Activated naive CD8-positive, alpha-beta T cell treated with anti-CD3 and anti-CD28 coated beads, Interleukin-2, amount 10 ng/mL, durations not matched to agents 7 days and 5 days (primary cell): ENCODE measurements at places on chromosomes 3 and 15.

DNA sequence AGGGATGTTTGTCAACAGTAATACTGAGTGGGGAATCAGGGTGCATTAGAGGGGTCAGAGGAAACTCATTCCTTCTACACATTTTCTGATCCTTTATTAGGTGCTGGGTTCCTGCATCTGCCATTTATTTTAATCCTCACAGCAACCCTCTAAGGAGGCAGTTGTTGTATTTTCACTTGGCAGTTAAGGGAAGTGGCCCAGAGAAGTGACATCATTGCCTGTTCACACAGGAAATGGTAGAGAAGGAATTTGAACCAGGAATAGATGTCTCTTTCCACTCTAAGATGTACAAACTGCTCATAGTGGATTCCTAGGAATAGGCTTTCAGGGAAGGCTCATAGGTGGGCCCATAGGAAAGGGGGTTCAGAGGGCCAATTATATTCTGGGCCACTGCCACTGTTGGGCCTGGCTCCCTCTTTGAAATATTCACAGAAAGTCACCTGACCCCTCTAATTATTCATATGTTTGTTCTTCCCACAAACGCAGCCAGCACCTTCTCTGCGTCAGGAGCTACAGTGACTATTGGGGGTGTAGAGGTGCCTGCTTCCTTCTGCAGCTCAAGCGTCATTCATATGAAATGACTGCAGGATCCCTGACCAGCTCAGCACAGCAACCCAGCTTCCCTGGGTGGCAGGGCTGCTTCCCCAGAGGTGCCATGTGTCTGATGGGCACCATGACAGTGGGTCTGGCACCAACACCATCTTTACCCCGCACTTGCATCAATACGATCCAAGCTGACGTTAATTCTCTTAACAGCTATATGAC lies 163.9 kb upstream of the SMAD3 start:
- H3K4me3 ChIP-seq, result no peak overlapping the region
- peaks cover 2% of the 10 kb centered on the region for H3K27me3 ChIP-seq
- H3K4me1 ChIP-seq, result peaks cover 14% of the 10 kb centered on the region

DNA sequence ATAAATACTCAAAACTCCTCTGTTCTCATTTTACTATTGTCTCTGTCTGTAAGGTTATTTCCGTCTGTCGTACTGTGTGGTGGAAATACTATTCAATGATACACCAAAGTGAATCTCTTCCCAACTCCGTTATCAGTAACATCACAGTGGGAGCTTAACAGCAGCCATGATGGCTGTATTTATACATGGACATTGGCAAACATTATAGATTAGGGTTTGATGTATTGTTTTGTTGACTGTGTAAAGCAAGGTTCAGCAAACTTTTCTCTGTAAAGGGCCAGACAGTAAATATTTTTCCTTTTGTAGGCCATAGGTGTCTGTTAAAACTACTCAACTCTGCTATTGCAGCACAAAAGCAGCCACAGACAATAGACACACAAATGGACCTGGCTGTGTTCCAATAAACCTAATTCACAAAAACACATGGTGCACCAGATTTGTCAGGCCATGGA lies 23.2 kb downstream of the LIPC start:
- H3K27me3 ChIP-seq, result no peaks in the 10 kb centered on the region
- no peak for DNase-seq
- peaks cover 13% of the 10 kb centered on the region for H3K36me3 ChIP-seq
- no peak overlapping the region for H3K4me3 ChIP-seq
- H3K27ac ChIP-seq, result peak overlapping the region; percentile 71

- no peak overlapping the region for H3K27ac ChIP-seq
- peaks cover 19% of the 10 kb centered on the region for H3K36me3 ChIP-seq
- no peak overlapping the region for H3K4me3 ChIP-seq
- H3K4me1 ChIP-seq, result no peaks in the 10 kb centered on the region
- H3K27me3 ChIP-seq, result no peaks in the 10 kb centered on the region
These were observed 22.0 kb downstream of the FAN1 start for GRCh38 chr15:30925686-30926085.

DNA sequence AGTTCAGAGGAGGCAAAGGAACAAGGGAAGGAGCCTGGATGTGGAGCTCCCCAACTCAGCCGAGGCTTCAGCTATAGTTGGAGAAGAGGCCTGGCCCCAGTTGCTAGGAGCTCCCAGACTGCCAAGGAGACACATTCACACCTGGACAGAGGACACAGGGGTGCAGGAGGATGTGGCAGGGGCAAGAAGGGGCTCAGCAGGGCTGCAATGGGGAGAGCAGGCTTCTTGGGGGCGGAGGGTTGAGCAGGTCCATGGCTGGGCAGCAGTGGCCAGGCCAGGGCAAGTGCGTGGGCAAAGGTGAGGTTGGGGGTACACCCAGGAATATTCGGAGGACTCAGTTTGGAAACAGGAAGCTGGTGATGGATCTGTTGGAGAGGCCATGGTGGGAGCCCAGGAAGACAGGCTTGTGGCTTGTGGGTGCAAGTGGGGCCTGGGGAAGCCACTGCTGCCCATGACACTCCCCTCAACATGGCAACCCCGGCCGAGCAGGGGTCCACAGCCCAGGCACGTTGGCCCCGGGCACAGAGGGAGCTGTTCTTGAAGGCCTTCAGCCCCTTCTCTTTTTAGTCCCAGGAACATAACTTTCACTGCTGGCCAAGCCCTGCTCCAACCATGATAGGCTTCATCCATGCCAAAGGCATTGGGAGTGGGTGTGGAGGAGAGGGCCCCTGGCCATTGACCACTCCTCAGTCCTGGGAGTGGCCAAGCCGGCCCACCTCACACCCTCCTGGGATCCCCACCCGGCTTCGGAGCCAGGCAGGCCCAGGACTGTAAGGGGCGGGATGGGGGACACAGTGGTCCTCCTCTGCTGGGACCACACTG lies 33.3 kb downstream of the TSPAN3 start:
- H3K4me3 ChIP-seq, result no peak overlapping the region
- no peaks in the 10 kb centered on the region for H3K27me3 ChIP-seq
- peaks cover 59% of the 10 kb centered on the region for H3K36me3 ChIP-seq

DNA sequence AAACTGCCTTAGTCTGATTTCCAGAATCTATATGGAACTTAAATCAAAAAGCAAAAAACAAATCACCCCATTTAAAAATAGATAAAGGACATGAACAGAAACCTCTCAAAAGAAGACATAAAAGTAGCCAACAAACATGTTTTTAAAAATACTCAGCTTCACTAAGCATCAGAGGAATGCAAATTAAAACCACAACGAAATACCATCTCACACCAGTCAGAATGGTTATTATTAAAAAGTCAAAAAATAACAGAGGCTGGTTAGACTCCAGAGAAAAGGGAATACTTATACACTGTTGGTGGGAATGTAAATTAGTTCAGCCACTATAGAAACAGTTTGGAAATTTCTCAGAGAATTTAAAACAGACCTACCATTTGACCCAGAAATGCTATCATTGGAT lies 367.9 kb downstream of the ZIC4 start:
- no peaks in the 10 kb centered on the region for H3K36me3 ChIP-seq
- no peak for DNase-seq
- no peaks in the 10 kb centered on the region for H3K4me1 ChIP-seq
- no peak overlapping the region for H3K27ac ChIP-seq
- H3K4me3 ChIP-seq, result no peak overlapping the region

GRCh38 chr3:94429517-94429916 lies 366.7 kb downstream of the NSUN3 start:
- no peaks in the 10 kb centered on the region for H3K36me3 ChIP-seq
- no peak for DNase-seq
- no peak overlapping the region for H3K27ac ChIP-seq
- no peak overlapping the region for H3K4me3 ChIP-seq
- no peaks in the 10 kb centered on the region for H3K27me3 ChIP-seq

- no peak overlapping the region for H3K4me3 ChIP-seq
- H3K27me3 ChIP-seq, result peaks cover 19% of the 10 kb centered on the region
- H3K36me3 ChIP-seq, result peaks cover 3% of the 10 kb centered on the region
- H3K27ac ChIP-seq, result no peak overlapping the region
- DNase-seq, result no peak
- peaks cover 10% of the 10 kb centered on the region for H3K4me1 ChIP-seq
These were observed 484.5 kb upstream of the NR2F2 start for GRCh38 chr15:95845862-95846515.

GRCh38 chr15:93025625-93025982 lies 63.4 kb downstream of the RGMA start:
- peak overlapping the region; percentile 85 for H3K27ac ChIP-seq
- peaks cover 43% of the 10 kb centered on the region for H3K4me1 ChIP-seq
- DNase-seq, result no peak
- peak overlapping the region; percentile 52 for H3K4me3 ChIP-seq

- H3K36me3 ChIP-seq, result peaks cover 14% of the 10 kb centered on the region
- no peaks in the 10 kb centered on the region for H3K4me1 ChIP-seq
- DNase-seq, result no peak
- no peak overlapping the region for H3K27ac ChIP-seq
- H3K4me3 ChIP-seq, result no peak overlapping the region
- no peaks in the 10 kb centered on the region for H3K27me3 ChIP-seq
These were observed 11.3 kb upstream of the ANKRD63 start for GRCh38 chr15:40293905-40294895.

- peak; percentile 65 for DNase-seq
- peak overlapping the region; percentile 58 for H3K27ac ChIP-seq
- no peaks in the 10 kb centered on the region for H3K27me3 ChIP-seq
- H3K4me1 ChIP-seq, result peaks cover 10% of the 10 kb centered on the region
- H3K36me3 ChIP-seq, result peaks cover 9% of the 10 kb centered on the region
These were observed 643 bp downstream of the CDAN1 start for GRCh38 chr15:42736178-42736792.

GRCh38 chr15:71279757-71280141 lies 164.5 kb downstream of the THSD4 start:
- H3K27me3 ChIP-seq, result peaks cover 10% of the 10 kb centered on the region
- no peak overlapping the region for H3K27ac ChIP-seq
- DNase-seq, result no peak
- H3K4me1 ChIP-seq, result no peaks in the 10 kb centered on the region

DNA sequence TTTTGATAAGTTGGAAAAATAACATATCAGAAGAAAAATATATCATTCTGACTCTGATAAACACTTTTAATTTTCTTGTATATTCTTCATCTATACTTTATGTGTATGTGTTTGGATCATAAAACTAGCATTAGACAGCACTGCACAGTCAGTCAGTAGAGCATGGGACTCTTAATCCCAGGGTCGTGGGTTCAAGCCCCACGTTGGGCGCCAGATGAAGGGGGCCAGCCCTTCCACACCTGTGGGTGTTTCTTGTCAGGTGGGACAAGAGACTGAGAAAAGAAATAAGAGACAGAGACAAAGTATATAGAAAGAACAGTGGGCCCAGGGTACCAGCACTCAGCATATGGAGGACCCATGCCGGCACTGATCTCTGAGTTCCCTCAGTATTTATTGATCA lies 546.0 kb upstream of the NR2F2 start:
- no peak overlapping the region for H3K4me3 ChIP-seq
- peaks cover 3% of the 10 kb centered on the region for H3K27me3 ChIP-seq
- no peak for DNase-seq
- H3K27ac ChIP-seq, result no peak overlapping the region

- DNase-seq, result no peak
- no peak overlapping the region for H3K27ac ChIP-seq
- H3K27me3 ChIP-seq, result peaks cover 49% of the 10 kb centered on the region
- peaks cover 9% of the 10 kb centered on the region for H3K4me1 ChIP-seq
- H3K36me3 ChIP-seq, result no peaks in the 10 kb centered on the region
These were observed 7.1 kb upstream of the PLCB2 start for GRCh38 chr15:40314723-40315276.

- H3K4me3 ChIP-seq, result no peak overlapping the region
- H3K27ac ChIP-seq, result no peak overlapping the region
- H3K4me1 ChIP-seq, result no peaks in the 10 kb centered on the region
- no peaks in the 10 kb centered on the region for H3K36me3 ChIP-seq
- DNase-seq, result no peak
These were observed 106.8 kb upstream of the SAMMSON start for GRCh38 chr3:69892706-69893105.

DNA sequence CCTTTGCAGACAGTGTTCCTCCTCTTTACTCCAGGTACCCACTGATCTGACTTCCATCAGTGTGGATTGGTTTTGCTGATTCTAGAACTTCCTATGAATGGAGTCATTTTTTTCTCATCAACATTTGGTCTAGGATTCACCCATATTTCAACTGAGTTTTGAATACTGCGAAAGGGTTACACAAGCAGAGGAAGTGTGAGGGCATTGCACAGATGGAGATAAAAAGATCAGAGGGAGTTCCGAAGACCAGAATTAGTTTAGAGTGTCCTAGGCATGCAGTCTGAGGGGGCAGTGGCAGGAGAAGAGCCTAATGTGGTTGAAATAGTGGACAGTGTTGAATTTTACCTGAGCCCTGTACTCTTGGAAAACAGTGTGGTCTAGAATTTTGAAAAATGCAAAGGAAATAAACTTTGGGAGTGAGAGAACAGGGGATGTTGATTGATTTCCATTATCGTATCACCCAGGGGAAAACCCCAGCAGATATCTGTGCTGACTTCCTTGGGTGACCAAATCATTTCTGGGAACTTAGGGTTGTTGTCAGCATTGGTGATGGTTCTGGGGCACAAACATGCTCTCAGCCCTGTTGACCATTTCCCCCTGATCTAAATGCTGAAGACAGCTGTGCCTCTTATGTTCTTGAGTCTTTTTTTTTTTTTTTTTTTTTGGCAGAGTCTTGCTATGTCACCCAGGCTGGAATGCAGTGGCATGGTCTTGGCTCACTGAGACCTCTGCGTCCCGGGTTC lies 327.4 kb upstream of the LRRFIP2 start:
- H3K27ac ChIP-seq, result peak overlapping the region; percentile 27
- no peaks in the 10 kb centered on the region for H3K36me3 ChIP-seq
- H3K4me1 ChIP-seq, result peaks cover 20% of the 10 kb centered on the region
- no peak for DNase-seq

GRCh38 chr3:46997453-46998091 lies 18.1 kb downstream of the NBEAL2 start:
- no peak overlapping the region for H3K4me3 ChIP-seq
- peaks cover 14% of the 10 kb centered on the region for H3K4me1 ChIP-seq
- no peak for DNase-seq
- peak overlapping the region; percentile 76 for H3K27ac ChIP-seq

GRCh38 chr15:70281811-70282307 lies 184.1 kb upstream of the TLE3 start:
- no peak for DNase-seq
- no peak overlapping the region for H3K27ac ChIP-seq
- no peak overlapping the region for H3K4me3 ChIP-seq
- peaks cover 5% of the 10 kb centered on the region for H3K27me3 ChIP-seq
